ENCODE measurements at places on chromosomes 5 and 9.

- DNase-seq: no peak
Measured at GRCh38 chr9:106019702-106020101, 325.4 kb downstream of the TMEM38B start.

- no peak for DNase-seq
Measured at GRCh38 chr5:122300374-122300773, 11.7 kb upstream of the SNCAIP start.

GRCh38 chr5:133290669-133291240 lies 238.9 kb downstream of the HSPA4 start:
- DNase-seq: no peak

- peak; percentile 86 for DNase-seq
Measured at GRCh38 chr5:177311723-177312648, at the start of gene MXD3. Gene MXD3 (minus strand): TSS chr5:177311898. CDS start chr5:177311830, 68 bp downstream.

- no peak for DNase-seq
Measured at GRCh38 chr9:28808042-28808441, 1234.8 kb upstream of the C9orf72 start.

DNA sequence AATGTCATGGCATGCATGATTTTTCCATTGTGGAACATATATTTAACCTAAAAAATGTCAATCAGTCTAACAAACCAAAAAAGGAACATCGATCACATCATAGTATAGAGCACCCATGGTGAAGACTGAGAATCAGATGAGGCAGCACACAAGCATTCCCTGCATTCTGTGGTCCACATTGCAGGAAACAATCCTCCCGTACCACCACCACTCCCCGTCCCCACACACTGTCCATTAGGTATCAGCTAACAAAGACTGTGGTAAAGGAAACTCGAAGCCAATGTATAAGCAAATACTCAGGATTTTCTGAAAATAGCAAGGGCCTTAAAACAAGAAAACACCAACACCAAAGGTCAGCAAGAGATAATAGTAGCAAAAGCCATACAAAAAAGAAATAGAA lies 1104.4 kb upstream of the SEMA6A start:
- DNase-seq: no peak

All from stimulated activated CD8-positive, alpha-beta memory T cell treated with anti-CD3 and anti-CD28 coated beads, Interleukin-4, amount 100 ng/mL, for 1 hour (primary cell).